ENCODE measurements at places on chromosomes 11 and 22.

DNA sequence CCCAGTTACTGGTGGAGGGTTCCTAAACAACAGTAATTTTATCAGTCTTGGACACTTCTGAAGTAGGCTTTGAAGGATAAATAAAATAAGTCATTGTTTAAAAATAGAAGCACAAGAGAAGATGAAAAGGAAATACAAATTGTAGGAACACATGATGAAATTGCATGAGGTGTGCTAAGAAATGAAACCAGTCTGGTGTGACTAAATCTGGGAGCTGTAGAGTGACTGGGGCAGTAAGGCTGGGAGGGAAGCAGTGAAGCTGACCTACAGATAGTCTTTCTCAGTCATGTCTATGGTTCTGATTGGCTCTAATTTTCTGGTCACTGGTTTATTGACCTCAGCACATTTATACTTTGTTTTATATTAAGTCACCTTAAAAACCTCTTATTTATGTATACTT lies 139.1 kb downstream of the SLC17A6 start:
- DNase-seq, result no peak

- no peak for DNase-seq
Observed at GRCh38 chr22:50400406-50400805, 57.3 kb downstream of the PPP6R2 start.

GRCh38 chr22:32204040-32204855 lies 625 bp downstream of the RFPL2 start:
- DNase-seq, result no peak

DNA sequence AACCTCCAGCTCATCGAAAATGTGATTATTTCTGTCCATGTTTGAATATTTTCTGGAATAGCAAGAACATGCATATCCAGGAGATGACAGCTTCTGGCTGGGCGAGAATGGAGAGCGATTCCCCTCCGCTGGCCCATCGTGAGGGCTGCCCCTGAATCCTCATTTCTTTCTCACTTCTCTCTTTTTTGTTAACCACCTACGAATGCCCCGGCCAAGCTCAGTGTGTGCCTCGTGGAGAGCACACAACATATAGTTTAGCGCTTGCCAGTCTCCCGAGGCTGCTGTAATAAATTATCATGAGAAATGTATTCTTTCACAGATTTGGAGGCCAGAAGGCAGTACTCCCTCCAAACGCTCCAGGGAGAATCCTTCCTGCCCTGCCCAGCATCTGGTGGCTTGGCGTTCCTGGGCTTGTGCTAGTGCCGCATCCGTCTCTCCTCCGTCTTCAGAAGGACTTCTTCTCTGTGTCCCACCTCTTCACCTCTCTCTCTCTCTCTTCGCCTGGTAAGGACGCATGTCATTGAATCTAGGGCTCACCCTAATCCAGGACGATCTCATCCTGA lies 1306.0 kb downstream of the TBC1D22A start:
- DNase-seq, result no peak

GRCh38 chr11:46553814-46554212 lies 40.0 kb downstream of the AMBRA1 start:
- DNase-seq, result no peak

Data from breast epithelium (tissue), 4 donors.